Hepatocyte (in vitro differentiated cells): ENCODE measurements at places on chromosomes 16 and 17. TPM values are rescaled to one million over a fixed set of nuclear protein-coding genes. Genes with fewer than 3 reads are reported as not detected.

- H3K4me3 ChIP-seq, result no peak overlapping the region
- H3K4me1 ChIP-seq, result peaks cover 24% of the 10 kb centered on the region
- no peaks in the 10 kb centered on the region for H3K36me3 ChIP-seq
- no peak overlapping the region for H3K27ac ChIP-seq
- no peak for DNase-seq
- H3K27me3 ChIP-seq, result no peaks in the 10 kb centered on the region
Observed at GRCh38 chr17:10205549-10206185, 7.3 kb upstream of the GAS7 start.

DNA sequence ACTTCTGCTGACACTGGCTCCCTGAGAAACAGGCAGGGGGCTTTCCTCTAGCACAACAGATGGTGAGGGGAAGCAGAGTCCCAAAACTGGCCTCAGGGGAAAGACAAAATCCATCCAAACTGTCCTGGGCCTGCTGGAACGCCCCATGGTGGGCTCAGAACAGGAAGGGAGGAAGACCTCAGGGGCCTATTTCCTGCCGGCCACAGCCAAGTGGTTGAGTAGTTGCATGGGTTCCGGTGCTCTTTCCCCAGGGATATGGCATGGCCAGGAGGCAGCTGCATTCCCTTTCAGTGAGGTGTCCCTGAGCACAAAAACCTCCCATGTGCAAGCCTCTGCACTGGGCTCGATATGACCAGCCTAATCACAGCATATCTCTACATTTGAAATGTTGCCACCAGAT is 303.0 kb upstream of the IRX5 start:
- H3K27me3 ChIP-seq, result no peaks in the 10 kb centered on the region
- peaks cover 19% of the 10 kb centered on the region for H3K4me1 ChIP-seq
- H3K27ac ChIP-seq, result no peak overlapping the region
- DNase-seq, result no peak

DNA sequence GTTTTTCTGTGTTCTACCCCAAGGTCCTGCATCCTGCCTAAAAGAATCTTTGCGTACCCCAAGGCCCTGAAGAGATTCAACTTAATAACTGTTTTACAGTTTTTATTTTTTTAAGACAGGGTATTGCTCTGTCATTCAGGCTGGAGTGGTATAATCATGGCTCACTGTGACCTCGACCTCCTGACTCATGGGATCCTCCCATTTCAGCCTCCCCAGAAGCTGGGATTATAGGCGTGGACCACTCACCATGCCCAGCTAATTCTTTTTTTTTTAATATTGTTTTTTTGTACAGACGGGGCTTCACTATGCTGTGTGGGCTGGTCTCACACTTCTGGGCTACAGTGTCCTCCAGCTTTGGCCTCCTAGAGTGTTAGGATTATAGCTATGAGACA is 9.3 kb upstream of the FAAP100 start:
- no peak overlapping the region for H3K27ac ChIP-seq
- H3K36me3 ChIP-seq, result no peaks in the 10 kb centered on the region
- H3K27me3 ChIP-seq, result no peaks in the 10 kb centered on the region
- peaks cover 13% of the 10 kb centered on the region for H3K4me1 ChIP-seq
- no peak overlapping the region for H3K4me3 ChIP-seq

DNA sequence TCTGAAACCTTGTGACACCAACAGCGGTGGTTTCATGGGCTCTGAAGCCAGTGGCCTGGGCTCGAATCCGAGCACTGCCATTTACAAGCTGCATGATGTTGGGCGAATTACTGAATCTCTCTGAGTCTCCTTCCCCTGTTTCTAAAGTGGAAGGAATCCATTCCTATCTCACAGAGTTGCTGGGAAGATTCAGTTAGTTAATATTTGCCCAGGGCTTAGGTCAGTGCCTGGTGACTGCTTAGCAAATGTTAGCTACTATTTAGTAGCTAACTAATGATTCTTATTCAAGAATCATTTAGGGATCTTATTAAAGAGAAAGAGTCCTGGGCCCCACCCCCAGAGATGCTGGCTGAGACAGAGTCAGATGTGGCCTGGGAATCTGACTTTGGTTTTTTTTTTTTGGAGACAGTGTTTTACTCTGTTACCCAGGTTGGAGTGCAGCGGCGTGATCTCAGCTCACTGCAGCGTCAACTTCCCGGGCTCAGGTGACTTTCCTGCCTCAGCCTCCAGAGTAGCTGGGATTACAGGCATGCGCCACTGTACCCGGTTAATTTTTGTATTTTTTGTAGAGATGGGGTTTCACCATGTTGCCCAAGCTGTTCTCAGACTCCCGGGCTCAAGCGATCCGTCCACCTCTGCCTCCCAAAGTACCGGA is 33.6 kb upstream of the RAI1 start:
- H3K27me3 ChIP-seq, result no peaks in the 10 kb centered on the region
- peak; percentile 32 for DNase-seq

DNA sequence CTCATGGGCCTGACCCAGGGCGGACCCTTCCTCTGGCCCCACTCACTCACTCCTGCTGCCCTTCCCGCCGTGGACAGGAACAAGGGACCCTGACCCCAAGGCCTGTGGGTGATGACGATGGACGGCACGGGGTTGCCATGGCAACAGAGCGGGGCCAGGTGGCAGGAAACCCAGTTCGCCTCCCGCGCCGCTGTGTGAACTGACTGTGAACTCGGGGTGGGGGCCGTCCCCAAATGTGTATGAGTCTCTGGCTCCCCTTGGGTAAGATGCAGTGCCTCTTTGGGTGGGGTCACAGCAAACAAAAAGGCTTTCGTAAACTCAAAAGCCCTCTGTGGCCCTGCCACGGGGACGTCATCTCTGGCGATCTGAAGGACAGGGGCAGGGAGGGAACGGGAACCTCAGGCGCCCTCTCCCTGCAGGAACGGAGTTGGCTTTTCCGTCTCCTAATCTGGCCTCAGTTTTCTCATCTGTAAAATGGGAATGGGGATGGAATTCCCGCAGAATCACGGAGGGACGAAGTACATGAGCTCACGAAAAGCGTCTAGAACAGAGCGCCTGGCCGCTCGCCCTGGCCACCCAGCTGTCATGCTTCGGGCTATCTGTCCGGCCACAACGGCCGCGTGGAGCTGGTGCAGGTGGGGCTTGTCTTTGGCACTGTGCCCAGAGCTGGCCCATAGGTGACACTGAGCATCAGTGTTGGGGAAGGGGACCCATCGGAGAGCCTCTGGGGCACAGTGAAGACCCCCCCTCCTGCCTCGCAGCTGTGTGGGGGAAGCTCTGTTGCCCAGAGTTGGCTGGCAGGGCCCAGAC is 44.9 kb upstream of the PABPN1L start:
- no peak overlapping the region for H3K4me3 ChIP-seq
- H3K36me3 ChIP-seq, result no peaks in the 10 kb centered on the region
- no peak for DNase-seq
- peaks cover 4% of the 10 kb centered on the region for H3K4me1 ChIP-seq
- no peaks in the 10 kb centered on the region for H3K27me3 ChIP-seq
- no peak overlapping the region for H3K27ac ChIP-seq

DNA sequence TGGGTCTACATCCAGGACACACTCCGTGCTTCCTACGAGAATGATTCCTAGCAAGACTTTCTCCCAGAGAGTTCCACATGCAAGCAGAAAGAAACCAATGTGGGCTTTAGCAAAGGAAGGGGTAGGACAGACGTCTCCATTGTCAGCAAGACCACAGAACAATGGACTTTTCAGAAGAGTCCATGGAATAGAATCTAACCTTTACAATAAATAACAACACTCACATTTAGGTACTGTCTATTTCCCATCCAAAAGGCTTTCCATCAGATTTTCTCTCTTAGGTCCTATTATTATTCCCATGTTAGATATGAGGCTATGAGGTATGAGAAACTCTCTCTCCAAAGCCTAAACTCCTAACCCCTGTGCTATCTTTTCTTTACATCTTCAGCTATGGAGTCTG is 360.9 kb downstream of the GRIN2A start:
- DNase-seq, result no peak
- no peaks in the 10 kb centered on the region for H3K4me1 ChIP-seq
- H3K4me3 ChIP-seq, result no peak overlapping the region
- peaks cover 31% of the 10 kb centered on the region for H3K27me3 ChIP-seq

GRCh38 chr16:86129541-86129940 is 230.6 kb downstream of the IRF8 start:
- peak overlapping the region; percentile 44 for H3K27ac ChIP-seq
- H3K4me1 ChIP-seq, result peaks cover 13% of the 10 kb centered on the region
- no peaks in the 10 kb centered on the region for H3K27me3 ChIP-seq
- no peak overlapping the region for H3K4me3 ChIP-seq

DNA sequence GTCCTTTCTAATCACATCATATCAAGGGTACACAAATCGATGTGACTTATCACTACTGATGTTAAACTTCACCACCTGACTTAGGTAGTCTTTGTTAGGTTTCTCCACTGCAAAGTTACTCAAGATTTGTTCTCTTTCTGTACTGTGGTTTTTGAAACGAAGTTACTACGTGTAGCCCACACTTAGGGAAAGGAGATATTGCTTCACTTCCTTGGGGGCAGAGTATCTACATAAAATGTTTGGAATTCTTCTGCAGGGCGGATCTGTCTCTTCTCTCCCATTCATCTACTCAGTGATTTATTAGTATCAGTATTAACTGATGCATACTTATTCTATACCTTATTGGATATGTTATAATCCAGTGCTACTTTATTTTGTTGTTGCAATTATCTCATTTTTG is 403.6 kb upstream of the MON1B start:
- no peaks in the 10 kb centered on the region for H3K36me3 ChIP-seq
- no peak overlapping the region for H3K4me3 ChIP-seq
- no peak overlapping the region for H3K27ac ChIP-seq
- no peak for DNase-seq

GRCh38 chr16:1216296-1216619 is 8.8 kb downstream of the TPSG1 start:
- H3K4me3 ChIP-seq, result no peak overlapping the region
- H3K4me1 ChIP-seq, result no peaks in the 10 kb centered on the region
- H3K36me3 ChIP-seq, result no peaks in the 10 kb centered on the region
- no peak overlapping the region for H3K27ac ChIP-seq
- no peaks in the 10 kb centered on the region for H3K27me3 ChIP-seq

DNA sequence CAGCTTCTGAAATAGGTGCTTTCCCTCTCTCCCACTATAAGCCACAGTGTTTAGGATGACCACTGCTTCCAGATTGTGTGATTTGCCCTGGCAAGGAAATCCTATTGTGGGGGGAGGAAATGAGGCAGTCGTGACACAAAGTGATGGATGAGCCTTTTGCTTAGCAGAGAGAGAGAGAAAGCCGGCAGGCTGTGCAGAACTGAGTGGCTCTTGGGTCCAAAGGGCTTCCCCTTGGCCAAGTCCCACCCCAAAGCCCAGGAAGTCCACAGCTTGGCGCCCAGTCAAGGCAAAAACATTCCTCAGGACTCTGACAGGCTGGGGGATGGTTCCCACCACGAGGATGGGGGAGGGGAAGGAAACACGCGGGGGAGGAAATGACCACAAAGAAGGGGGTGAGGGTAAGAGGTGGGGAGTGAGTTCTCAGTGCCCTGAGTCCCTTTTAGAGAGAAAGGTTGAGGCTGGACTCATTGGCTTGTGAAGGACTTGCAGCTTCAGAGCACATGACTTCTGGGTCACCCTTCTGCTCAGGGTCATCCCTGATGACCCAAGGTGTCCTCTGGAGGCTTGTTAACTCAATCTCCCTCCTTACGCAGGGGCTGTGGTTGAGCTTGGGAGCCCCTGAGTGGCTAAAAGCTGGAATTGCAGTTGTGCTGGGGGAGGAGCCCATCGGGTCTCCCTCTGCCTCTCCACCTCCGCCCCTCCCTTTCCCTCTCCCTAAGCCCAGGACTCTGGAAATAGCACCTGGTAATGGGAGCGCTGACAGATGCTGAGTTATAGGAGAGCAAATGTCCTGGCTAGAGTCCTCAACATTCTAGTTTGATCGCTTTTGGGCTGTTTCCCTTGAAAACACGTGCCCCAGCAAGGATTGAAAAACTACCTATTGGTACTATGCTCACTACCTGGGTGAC is 10.3 kb upstream of the MSL1 start:
- peak; percentile 95 for DNase-seq
- no peak overlapping the region for H3K4me3 ChIP-seq
- peaks cover 80% of the 10 kb centered on the region for H3K4me1 ChIP-seq
- no peaks in the 10 kb centered on the region for H3K27me3 ChIP-seq
- peak overlapping the region; percentile 76 for H3K27ac ChIP-seq
- H3K36me3 ChIP-seq, result no peaks in the 10 kb centered on the region

DNA sequence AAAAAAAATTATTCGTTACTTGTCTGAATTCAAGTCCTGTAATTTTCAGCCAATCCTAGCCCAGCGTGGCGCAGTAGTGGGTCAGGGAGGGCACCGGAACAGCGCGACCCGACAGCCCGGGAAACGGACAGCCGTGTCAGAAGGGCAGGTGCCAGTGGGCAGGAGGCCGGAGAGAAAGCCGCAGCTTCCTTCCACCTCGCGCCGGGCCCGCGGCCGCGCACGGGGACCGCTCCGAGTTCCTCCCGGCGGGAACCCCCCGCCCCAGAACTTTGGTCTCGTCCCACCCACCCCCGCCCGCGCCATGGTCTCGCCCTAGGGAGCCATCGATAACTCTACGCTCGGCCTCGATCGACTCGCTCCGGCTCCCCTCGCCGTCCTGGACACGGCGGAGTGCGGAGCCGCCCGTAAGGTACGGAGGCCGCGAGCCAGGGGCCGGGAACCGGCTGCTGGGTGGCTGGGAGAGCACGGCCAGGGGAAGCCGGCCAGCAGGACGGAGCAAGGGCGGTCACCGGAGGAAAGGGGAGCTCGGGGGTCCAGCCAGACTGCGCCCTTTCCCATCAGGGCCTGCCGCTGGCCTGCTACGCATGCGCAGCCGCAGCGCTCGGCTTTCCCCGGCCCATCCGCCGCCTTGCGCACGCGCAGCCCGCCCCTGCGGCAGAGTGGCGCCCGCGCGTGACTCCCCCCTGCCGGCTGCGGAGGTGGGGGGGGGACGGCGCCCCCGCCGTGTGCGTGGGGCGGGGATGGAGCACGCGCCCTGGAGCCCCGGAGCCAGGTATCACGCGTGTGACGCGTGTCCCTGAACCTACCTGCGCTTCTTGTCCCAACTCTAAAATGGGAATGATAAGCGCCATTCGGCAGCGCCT is at the start of gene MLST8:
TSS of gene MLST8 (plus strand) at position 351 of the 863 bp plus-strand sequence. CDS start 632 bp downstream, outside the sequence.
- H3K27ac ChIP-seq, result peak within 1 kb of the TSS; percentile 99
- peak within 1 kb of the TSS; percentile 97 for H3K4me3 ChIP-seq
- H3K27me3 ChIP-seq, result no peaks in the 10 kb centered on the region
- peak; percentile 94 for DNase-seq
- H3K4me1 ChIP-seq, result peaks cover 8% of the 10 kb centered on the region

DNA sequence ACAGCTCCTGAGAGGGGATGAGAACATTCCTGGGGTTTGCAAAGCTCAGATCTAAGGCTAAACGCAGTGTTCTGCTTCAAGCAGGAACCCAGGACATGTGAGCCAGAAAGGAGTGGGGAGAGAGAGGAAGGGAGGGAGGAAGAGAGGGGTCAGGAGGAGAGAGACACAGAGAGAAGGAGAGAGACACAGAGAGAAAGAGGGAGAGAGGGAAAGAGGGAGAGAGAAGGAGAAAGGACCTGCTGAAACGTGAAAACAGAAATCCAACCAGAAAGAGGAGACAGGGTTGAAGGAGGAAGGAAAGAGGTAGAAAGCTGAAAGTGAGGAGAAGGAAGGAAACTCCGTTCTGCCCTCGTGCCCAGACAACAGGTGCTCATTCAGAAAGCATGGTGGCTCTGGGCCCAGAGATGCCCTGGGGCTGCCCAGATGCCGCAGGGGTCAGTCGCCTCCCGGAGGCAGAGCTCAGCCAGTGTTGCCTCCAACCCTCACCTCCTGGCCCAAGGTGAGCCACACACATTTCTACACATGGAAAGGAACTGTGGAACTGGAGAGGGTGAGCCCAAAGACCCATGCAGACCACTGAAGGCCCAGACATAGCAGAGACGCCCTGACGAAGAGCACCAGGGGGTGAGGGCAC is 49.0 kb upstream of the ENPP7 start:
- H3K36me3 ChIP-seq, result no peaks in the 10 kb centered on the region
- no peak overlapping the region for H3K27ac ChIP-seq
- no peak overlapping the region for H3K4me3 ChIP-seq
- no peaks in the 10 kb centered on the region for H3K27me3 ChIP-seq

The DHRS7C gene
- total RNA-seq, result 1.2 TPM in 1 of 2 replicates, not detected in the other

The PIRT gene
- not detected in 2 replicates for total RNA-seq

The SPECC1 gene
- 45.1 and 57.5 TPM in 2 replicates for total RNA-seq

The RHBDL3 gene
- 0.36 and 0.70 TPM in 2 replicates for total RNA-seq

The FBXO39 gene
- not detected in 2 replicates for total RNA-seq

The HOXB5 gene
- 0.27 and 0.36 TPM in 2 replicates for total RNA-seq

The LGALS9C gene
- total RNA-seq, result not detected in 2 replicates
